ENCODE measurements at places on chromosomes 3 and 15. TPM values are rescaled to one million over a fixed set of nuclear protein-coding genes. Genes with fewer than 3 reads are reported as not detected.

DNA sequence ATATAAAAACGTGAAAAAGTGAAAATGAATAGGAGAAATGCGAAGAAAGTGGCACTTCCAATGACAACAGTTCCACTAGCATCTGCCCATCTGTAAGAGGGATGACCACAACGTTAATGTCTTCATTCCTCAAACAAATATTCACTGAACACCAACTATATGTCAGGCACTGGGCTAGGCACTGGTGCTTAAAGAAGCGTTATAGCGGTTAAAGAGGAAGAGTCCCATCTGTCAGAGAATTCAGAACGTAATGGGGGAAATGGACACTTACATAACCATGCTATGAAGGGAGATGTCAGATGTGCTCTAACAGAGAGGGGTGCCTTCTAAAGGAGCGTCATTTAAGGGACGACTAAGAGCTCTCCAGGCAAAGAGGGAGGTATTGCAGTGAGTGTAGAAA is 8.2 kb downstream of the RUBCN start:
- no peak for DNase-seq

- DNase-seq, result no peak
Observed at GRCh38 chr3:196621611-196622010, 17.9 kb upstream of the NRROS start.

GRCh38 chr3:160748231-160748630 is 7.8 kb upstream of the PPM1L start:
- no peak for DNase-seq

- no peak for DNase-seq
Observed at GRCh38 chr15:43931119-43931518, 104.3 kb downstream of the WDR76 start.

DNA sequence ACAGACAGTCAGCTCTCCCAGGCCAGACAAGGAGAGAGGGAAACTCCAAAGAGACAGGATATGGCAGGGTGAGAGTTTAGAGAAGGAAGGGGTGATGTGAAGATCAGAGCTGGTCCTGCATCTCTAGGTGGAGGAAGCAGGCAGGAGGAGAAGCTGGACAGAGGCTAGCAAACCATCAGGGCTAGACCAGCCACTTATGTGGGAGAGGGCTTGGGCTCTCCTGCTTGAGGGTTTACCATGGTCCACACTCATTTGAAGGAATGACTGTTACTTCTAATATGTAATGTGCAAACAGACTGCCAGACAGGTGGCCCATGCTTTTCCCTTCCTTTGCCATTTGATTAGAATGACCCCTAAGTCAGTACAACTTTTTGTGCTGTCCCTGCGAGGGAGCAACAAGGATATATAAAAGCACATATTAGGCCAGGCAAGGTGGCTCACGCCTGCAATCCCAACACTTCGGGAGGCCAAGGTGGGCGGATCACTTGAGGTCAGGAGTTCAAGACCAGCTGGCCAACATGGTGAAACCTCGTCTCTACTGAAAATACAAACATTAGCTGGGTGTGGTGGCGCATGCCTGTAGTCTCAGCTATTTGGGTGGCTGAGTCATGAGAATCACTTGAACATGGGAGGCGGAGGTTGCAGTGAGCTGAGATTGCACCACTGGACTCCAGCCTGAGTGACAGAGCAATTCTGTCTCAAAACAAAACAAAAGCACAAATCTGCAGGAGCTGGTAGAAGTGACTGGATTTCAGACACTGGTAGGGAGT is 41.0 kb upstream of the MANF start:
- no peak for DNase-seq

GRCh38 chr3:160569894-160570652 is 4.7 kb upstream of the KPNA4 start:
- DNase-seq, result no peak

DNA sequence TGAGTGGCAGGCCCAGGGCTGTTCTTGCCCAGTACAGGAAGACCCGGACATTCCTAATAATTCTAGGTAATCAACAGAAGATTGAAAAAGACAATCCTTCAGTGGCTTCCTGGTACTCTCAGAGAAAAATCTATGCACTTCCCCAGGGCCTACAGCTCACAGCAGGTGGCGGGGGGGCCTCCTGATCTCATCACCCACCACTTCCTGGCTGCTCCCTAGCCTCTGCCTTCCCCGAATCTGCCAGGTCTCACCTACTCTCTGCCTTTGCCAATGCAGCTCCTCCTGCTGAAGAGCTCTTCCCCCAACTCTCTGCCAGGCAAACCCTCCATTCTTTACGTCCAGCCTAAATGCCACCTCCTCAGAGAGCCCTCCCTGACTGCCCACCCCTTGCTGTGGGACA is 37.5 kb downstream of the EHD4 start:
- no peak for DNase-seq

DNA sequence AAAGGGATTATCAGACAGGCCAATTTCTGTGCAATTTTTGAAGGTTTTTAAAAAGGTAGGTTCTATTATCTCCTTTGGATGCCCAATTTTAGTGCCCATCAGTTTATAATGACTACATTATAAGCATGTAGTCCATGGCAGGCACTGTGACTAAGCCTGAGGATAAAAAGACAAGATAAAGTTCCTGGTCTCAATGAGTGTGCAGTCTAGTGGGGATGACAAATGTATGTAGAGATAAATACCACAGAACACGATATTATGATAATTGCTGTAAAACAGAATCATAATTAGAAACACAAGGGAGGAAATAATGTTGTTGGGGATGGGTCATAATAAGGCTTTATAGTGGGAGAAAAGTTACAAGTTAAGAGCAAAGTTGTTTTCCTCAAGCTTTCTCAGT is 163.1 kb downstream of the ZNF385D start:
- DNase-seq, result no peak

GRCh38 chr3:189508784-189509501 is 122.2 kb upstream of the TP63 start:
- no peak for DNase-seq

- DNase-seq, result no peak
Observed at GRCh38 chr3:154398084-154398967, 31.7 kb downstream of the GPR149 start.

- peak; percentile 92 for DNase-seq
Observed at GRCh38 chr3:134250717-134251220, at the start of gene RYK. RYK (minus strand) TSS chr3:134250859; CDS start chr3:134250654, 205 bp downstream.

Gene NDN
- total RNA-seq, result 35.4 TPM

GRCh38 chr3:41356775-41357174 is 157.5 kb downstream of the CTNNB1 start:
- no peak for DNase-seq

Gene P2RY14
- total RNA-seq, result 1.6 TPM
